ENCODE measurements at places on chromosomes 7 and 10.

DNA sequence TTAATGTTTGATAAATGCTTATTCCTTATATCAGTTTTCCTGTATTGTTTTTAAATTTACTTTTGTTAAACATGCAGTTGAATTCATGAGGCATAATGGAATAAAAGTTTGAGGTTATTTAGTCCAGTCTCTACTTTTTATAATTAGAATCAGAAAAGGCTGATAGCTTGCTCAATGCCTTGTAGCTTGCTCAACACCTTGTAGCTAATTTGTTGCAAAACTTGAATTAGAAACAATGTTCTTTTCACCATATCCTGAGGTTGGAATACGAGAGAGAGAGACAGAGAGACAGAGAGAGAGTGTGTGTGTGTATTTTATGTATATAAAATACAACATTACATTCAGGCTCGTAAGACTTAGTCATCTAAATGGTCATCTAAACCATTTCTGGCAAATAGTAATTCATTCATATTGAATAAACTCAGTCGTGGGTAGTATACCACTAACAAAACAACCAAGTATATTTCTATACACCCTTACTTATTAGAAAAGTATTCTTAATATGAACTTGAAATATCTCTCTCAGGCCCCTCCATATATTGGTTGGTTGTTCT, 243.5 kb downstream of the ADK start:
- DNase-seq, result no peak

- DNase-seq, result no peak
Measured at GRCh38 chr7:149885191-149886017, 11.6 kb downstream of the ATP6V0E2 start.

DNA sequence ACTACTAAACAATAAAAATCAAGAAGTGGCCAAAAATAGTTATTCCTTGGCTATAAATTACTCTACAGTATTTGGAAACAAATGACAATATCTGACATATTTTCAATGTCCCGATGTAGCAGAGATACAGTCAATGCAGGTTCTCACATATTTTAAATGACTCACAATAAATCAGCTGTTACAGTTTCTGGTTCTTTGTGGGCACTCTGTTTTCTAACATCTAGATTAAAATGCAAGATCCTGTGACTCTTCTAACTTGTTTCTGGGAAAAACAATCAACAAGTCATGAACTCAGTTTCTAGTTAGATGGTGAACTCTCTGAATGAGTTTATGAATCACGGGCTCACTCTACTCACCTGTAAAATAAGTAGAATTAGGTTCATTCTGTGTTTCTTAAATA, 849.6 kb upstream of the MBL2 start:
- no peak for DNase-seq

DNA sequence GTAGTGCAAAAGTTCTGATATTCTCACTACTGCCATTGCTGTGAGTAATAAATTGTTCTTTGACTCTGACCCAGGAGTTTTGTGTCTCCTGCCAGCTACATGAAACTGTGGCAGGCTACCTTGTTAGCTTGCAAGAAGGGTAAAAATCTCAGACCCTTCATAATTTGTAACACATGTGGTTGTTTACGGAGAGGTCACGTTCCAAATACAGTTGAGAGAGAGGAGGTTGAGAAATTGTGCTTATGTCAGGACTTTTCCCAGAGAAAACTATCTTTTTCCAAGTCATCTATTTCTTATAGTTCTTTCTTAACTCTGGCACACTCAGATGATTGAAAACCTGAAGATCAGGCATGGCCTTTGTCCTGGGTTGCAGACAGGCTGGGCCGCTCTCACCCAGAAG, 114.4 kb upstream of the SVIL start:
- no peak for DNase-seq

DNA sequence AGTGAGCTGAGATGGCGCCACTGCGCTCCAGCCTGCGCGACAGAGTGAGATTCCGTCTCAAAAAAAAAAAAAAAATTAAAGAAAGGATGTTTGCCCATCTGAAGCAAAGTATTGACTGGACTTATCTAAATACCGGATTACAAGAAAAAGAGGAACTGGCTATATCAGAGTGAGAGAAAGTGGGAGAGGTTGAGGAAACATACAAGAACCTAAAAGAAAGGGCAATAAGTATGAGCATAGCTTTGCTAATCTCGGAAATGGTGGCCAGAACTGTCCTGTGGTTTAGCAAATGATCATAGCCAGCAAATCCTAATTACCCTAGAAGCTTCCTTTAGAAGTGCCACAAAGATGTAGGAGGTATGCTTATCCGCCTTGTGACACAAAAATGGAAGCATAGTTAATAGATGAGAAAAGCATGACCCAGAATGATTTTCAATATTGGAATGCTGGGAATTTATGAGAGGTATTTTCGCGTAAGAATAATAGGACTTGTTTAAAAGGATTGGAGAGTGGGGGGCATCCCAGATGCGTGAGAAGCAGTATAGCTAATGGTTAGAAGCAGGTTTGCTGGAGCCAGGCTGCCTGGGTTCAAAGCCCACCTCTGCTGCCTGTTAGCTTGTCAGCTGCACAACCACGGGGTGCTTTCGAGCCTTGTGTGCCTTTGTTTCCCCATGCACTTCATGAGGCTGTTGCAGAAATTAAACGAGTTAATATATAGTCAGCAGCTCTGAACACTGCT, 1.2 kb upstream of the GTPBP4 start:
- no peak for DNase-seq

- DNase-seq, result no peak
Measured at GRCh38 chr10:88853155-88853881, 1.7 kb upstream of the ANKRD22 start.

DNA sequence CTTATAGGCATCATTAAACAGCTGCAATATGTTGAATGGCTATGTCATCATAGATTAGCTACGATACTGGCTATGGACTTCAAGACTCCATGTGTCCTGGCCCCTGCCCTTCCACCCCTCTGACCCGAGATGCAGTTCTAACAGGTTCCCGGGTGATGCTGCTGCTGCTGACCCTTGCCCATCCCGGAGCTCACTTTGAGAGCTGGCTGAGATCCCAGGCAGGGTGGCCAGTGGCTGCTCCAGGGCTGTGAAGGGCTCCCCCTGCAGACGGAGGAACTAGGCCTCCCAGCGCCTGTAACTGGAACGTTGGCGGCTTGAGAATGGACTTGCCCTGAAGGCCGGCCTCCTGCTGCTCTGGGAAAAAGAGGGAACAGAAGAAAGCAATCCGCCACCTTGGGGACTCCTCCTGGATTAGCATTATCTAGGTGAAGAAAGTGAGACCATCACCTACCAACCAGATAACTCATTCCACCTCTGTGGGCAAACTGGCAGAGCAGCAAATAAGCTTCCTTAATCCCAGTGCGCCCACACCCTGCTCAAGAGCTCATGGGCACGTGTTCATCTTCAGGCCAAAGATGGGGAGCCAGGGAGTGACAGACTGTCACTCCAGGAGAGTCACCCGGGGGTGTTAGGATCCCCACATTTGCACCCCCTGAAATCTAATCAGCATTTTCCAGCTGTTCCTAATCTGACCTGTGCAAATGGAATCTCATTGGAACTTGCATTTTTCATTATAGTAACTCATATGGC, 56.8 kb downstream of the PARP12 start:
- peak; percentile 29 for DNase-seq

GRCh38 chr7:151380199-151381097, 29.4 kb downstream of the WDR86 start:
- DNase-seq, result no peak

DNA sequence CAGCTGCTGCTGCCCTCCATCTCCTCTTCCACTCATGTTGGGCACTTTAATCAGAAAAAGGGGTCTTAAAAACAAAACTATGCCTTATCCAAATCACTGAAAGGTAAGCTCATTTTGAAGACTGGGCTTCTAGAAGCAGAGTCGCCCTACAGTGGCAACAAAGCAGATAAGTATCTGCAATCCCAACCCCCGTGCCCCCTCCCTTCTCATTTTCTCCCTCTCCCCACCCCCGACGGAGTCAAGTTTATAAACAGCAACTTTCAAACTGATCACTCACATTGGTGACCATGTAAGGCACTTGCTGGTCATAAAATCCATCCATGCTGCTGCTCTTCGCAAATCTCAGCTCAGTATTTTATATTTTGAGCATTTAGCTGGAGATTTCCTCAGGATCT, 738 bp downstream of the ETV1 start:
- no peak for DNase-seq

DNA sequence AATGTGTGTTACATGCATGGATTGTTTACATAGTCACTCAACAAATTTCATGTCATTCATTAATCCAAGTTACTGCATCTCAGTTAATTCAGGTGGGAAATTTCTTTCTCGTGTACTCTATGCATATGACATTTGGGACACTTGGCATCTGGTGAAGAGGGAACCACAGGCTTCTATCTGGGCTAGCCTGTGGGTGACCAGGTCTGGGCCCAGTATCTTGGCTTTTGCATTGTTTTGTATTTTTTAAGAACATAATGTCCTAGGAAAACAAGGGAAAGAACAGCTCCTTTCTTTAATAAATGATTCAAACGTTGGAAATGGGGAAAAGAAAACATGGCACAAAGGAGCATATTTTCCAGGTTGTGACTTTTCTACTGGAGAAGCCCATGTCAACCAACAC, 331.1 kb downstream of the WDR11 start:
- DNase-seq, result no peak

DNA sequence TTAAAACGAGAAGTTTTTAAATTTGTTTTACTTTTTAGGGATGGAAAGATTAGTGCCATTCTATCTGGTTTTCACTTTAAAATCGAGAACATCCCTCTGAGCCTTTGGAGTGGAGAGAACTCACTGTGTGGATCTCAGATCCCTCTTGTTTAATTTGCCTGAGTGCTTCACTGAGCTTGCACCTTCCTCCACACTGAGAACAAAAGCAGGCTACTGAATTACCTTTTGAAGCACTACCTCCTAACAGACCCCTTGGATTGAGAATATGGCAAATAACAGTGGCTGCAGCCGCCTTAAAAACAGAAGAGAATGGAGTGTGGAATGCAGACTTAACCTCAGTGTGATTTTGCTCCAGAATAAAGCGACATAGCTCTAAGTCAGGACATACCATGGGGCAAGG, 204.7 kb downstream of the CNTNAP2 start:
- no peak for DNase-seq

DNA sequence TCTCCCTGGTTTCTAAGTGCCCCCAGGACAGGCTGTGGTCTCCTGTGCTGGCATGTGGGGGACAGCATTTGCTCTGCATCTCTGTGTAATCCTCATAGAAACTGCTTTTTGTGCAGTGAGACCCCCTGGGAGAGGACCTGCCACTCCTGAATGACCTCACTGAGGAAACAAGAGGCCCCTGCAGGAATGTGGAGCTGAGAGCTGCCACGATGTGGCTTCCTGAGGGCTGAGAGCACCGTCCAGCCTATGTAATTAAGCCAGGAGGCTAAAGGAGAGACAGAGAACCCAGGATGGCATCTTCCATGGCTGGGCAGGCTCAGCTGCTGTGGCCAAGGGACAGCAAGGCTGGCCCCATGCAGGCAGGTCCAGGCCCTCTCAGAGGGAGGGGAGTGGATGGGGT, 32.3 kb upstream of the ADGRA1 start:
- no peak for DNase-seq

DNA sequence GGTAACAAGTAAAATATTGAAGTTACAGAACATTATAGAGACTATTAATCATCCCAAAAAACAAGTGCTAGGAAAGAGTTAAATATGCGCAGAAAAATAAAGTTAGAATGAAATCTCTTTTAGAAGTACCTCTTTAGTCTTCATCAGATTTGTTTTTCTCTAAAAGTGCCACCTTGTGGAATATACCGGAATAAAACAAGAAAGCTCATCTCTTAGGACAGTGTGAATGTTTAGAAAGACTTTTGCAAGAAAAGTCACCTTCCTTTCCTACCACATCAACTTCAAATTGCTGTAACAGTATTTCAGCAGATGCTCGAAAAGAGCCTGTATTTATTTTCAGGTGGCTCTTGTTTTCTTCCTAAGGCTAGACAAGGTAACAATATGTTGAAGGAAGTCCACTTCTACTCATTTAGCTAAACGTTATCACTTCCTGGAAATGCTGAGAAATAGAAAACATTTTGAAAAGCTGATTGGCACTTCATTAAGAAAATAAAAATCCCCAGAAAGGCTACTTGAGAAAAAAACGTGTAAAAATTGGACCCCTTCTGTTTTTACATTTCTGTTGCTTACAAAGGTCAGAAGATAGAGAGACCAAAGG, 19.8 kb upstream of the FAM133B start:
- peak; percentile 5 for DNase-seq

DNA sequence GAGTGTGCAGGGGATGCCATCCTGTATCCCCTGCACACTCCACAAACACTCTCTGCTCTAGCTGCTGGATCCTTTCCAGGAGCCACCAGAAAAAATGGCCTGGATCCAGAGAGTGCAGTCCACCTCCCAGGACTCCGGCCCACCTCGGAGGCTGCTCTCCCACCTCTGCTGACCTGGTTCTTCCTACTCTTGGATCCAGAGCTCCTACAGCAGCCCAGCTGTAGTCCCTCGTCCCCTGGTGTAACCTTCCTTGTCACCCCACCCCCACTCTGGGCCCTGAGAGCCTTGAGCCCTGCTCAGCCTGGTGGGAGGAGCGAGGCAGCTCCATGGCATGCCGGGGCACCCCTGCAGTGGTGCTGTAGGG, 54.4 kb downstream of the GOLGA7B start:
- DNase-seq, result no peak

- no peak for DNase-seq
Measured at GRCh38 chr7:157874870-157875229, 538.0 kb downstream of the DNAJB6 start.

DNA sequence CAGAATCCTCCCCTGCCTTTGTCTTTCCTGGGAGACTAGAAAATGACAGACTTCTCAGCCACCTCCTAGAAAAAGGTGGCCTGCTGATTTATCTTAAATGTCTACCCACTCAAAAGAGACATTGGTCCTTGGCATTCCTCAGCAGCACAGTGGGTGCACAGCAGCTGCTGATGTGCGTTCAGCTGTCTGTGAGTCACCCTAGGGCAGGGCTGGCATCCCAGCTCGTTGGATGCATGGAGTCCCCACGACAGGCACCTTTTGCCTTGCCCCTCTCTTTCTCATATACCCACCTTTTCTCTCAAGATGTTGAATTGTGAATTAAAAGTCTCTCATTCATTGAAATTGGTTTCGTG, 113.0 kb downstream of the DOCK1 start:
- DNase-seq, result no peak

- DNase-seq, result no peak
Measured at GRCh38 chr10:63611078-63611477, 89.9 kb downstream of the REEP3 start.

GRCh38 chr10:114166043-114166442, 8.0 kb downstream of the CCDC186 start:
- DNase-seq, result no peak

- DNase-seq, result no peak
Measured at GRCh38 chr10:79238158-79238520, 109.1 kb upstream of the PPIF start.

DNA sequence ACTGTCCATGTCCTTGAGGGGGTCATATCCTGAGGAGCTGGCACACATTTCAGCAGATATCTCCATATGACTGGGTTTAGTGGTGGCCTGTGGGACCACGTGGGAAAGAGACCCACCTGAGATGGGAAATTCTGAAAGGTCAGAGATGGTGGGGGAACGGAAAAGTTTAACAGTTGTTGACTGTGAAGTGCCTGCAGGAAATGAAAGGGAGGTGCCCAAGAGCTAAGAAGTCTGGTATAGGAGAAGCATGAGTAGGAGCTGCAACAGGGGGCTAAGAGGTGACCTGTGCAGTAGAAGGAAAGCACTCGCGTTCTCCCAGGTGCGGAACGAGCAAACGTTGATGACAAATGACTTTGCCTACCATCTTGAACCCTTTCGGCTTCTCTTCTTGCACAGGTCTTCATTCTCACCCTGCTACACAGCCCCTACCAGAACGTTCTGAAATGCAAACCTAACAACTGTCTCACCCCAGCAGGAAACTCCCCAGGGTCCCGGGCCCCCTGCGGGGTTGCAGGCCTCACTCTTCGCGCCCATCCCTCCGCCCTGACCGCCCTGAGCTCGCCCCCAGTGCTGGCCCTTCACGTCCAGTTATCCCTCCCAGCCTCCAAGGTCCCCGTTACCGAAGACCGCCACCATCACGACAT, 9.8 kb upstream of the FXYD4 start:
- no peak for DNase-seq

Measured in NCI-H526 (cell line).